Cortex of kidney (tissue), 1 donor: ENCODE measurements at places on chromosomes 6 and 20.

GRCh38 chr20:9632991-9633390, 118.6 kb downstream of the LAMP5 start:
- DNase-seq = no peak

GRCh38 chr6:56831334-56831733, 123.6 kb upstream of the BEND6 start:
- DNase-seq = no peak

GRCh38 chr6:163563318-163563717, 148.8 kb downstream of the QKI start:
- no peak for DNase-seq

GRCh38 chr6:109510358-109510757, 27.3 kb upstream of the ZBTB24 start:
- no peak for DNase-seq

- no peak for DNase-seq
Measured at GRCh38 chr20:2252419-2252997, 43.3 kb upstream of the TGM3 start.

GRCh38 chr20:49045440-49046086, 549 bp upstream of the CSE1L start:
- DNase-seq = no peak

DNA sequence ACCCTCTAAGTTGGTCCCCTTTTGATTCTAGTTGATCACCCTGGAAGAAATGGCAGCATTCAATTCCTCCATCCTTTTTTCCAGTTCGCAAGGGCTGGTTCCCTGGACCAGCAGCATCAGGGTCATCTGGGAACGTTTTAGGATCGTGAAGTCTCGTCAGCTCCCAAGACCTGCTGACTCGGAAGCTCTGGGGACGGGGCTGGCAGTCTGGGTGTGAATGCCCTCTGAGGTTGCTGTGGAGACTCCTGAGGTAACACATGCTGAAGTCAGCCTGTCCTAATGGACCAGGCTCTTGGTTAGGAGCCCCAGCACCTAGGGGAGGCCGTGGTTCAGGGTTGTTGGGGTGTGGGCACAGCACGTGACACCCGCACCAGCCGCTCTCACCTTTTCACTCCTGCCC, 164.1 kb downstream of the SYNDIG1 start:
- DNase-seq = no peak

DNA sequence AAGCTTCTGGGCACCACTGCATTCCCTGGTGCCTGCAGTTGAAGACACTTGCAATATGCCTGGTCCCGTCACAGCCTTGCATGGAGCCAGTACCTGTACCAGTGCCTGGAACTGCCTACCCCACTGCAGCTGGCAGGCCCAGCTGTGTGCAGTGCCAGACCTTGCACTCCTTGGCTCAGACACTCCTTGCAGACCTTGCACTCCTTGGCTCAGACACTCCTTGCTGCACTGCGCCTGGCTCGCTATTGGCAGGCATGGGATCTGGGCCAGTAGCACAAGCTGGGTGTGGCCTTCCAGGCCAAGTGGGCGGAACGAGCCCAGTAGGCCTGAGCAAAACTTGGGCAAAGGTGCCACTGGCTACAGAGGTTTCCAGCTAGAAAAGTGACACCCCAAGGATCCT, 1189.1 kb downstream of the GRIK2 start:
- no peak for DNase-seq

GRCh38 chr6:165729307-165729936, 66.4 kb upstream of the PDE10A start:
- no peak for DNase-seq

GRCh38 chr6:96975852-96976251, 51.3 kb downstream of the KLHL32 start:
- no peak for DNase-seq
